Right hindlimb (tissue), 1 donor: ENCODE measurements at places on chromosomes 12 and 14.
A peak's percentile ranks its signal among the peaks of the same experiment; 100 is the strongest.

DNA sequence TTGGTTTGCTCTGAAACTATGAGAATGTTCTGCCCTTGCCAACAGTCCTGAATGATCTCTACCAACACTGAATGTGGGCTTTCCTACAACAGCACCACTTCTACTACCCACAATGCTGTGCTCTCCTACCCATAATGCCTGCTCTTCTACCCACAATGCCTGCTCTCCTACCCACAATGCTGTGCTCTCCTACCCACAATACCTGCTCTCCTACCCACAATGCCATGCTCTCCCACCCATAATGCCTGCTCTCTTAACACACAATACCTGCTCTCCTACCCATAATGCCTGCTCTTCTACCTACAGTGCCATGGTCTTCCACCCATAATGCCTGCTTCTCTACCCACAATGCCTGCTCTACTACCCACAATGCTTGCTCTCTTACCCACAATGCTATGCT, 92.3 kb downstream of the KCNK13 start:
- no peak for DNase-seq

- DNase-seq = no peak
Measured at GRCh38 chr12:28051516-28052354, 79.2 kb upstream of the PTHLH start.

- DNase-seq = no peak
Measured at GRCh38 chr12:23253191-23253590, 628.2 kb downstream of the ETNK1 start.

GRCh38 chr12:121858662-121859572, at the start of gene HPD:
HPD (minus strand) TSS chr12:121858859; CDS start chr12:121858823, 36 bp downstream.
- DNase-seq = peak; percentile 56

DNA sequence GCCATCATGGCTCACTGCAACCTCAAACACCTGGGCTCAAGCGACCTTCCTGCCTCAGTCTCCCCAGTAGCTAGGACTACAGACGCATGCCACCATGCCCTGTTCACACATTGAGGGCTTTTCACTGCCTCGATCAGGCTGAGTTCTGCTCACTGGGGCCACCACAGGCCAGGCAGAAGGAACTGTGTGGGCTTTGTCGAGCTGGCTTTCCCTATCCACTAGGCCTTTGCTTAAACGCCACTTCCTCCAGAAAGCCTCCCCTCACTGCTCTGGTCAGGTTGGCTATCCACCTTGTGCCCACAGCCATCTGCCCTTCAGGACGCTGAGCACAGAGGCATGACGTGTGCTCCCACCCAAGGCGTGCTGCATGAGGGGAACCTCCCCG, 45.2 kb downstream of the MLXIP start:
- DNase-seq = no peak

GRCh38 chr12:79086541-79087296, 222.1 kb downstream of the SYT1 start:
- no peak for DNase-seq

- DNase-seq = peak; percentile 59
Measured at GRCh38 chr12:57240066-57240921, 10.7 kb downstream of the STAC3 start.

GRCh38 chr14:89268514-89268913, 148.5 kb downstream of the FOXN3 start:
- DNase-seq = no peak

GRCh38 chr14:53786045-53786444, 170.6 kb downstream of the BMP4 start:
- DNase-seq = no peak

DNA sequence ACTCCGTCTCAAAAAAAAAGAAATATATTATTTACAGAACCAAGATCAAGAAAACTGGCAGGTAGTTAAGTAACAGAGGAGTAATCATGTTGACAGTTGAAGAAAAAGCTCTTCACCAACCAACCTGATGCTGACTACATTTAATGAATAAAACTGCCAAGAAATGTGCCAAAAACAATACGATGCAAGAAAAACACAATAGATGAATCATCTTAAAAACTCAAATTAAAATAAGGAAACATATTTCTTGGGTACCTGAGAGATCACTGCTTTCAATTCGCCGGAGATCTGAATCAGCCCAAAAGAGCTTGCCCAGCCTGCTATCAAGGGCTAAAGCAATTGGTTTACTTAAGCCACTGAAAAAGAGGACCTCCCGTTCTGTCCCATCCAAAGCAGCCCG, 76.4 kb downstream of the BCL2L14 start:
- no peak for DNase-seq

- no peak for DNase-seq
Measured at GRCh38 chr14:105387530-105387922, 10.8 kb upstream of the TEX22 start.

- peak; percentile 69 for DNase-seq
Measured at GRCh38 chr12:52151837-52152783, 39.7 kb downstream of the KRT80 start.
